ENCODE measurements at places on chromosomes 2 and 18.

- no peak for DNase-seq
Observed at GRCh38 chr2:205011031-205011430, 465.8 kb downstream of the PARD3B start.

GRCh38 chr18:48815179-48815515 lies 135.6 kb downstream of the SMAD7 start:
- no peak for DNase-seq

GRCh38 chr18:25141399-25141798 lies 210.6 kb downstream of the ZNF521 start:
- no peak for DNase-seq

DNA sequence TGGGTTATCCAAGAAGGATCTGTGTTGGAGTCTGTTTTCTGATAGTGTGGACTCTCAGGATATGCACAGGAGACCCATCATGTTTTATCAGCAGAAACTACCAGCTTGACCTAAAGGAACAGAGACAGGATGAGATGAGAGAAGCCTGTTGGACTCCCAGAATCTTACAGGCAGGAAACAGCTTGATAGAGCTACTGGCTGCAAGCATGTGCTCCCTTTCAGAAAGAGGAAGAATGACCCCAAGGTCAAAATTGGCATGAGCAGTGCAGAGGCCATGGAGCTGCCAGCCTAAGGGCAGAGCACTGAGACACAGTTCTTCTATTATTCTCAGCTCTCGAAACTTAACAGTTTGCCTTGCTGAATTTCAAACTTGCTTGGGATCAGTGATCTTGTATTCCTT lies 135.2 kb upstream of the NFATC1 start:
- no peak for DNase-seq

- no peak for DNase-seq
Observed at GRCh38 chr2:176187899-176188773, at the start of gene HOXD1. Gene HOXD1, plus strand, starts transcription at chr2:176188668. Its CDS starts 134 bp downstream, at chr2:176188802.

DNA sequence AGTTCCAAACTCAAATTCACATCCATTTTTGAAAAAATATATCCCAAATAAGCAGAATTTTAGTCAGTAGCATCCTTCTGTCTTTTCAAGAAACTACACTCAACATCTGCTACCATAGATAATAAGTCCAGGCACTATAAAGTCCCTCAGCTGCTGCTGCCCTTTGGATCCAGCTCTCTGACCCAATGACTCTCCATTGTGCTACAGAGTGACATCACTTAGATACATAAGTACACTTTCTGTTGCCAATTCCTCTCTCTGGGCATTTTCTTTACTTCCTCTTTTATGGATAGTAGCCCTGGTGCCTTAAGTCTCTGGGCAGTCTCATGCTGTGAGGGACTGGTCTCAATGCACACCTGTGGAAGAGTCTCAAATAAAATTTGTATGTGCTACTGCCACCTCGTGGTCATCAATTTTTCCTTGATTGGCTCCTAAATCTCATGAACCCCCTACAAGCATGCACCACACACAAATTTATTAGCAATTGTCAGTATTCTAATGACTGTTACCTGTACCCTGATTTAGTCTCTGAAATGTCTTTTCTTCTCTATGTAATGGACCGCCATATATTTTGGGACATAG lies 219.2 kb downstream of the LRP1B start:
- DNase-seq = no peak

GRCh38 chr18:10377956-10378355 lies 76.5 kb upstream of the APCDD1 start:
- no peak for DNase-seq

- DNase-seq = no peak
Observed at GRCh38 chr2:73821227-73821626, 7.5 kb upstream of the STAMBP start.

DNA sequence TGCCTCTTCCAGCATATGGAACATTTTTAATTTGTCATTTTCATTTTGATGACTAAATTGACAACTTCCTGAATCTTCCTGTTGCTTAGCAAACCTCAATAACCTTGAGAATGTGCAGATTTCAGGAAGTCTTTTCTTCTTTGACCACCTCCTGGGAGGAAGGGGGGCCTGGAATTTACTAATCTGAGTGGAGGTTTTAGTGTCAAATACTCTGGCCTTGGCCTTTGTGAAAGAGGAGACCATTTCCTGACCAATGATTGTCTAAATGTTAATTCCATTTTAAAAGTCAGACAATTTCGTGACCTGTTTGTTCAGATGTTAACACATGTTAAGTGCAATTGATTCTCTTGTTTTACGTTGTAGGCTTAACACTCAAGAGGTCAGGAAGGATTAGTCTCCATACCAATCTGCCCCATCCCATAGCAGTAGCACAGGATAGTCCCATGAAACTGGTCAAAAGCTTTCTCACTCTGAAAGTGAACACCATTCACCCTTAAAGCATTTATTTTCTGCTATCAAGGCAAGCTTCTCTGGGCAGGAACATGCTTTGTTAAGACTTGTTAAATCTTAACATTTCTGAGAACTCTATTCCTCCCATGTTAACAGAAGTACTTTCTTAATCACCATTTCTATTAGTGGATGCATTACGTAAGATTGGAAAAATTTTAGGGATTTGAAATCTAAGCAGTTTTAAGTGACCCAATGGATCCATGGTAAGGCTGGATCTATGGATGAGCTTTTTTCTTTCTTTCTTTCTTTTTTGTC lies 219.6 kb downstream of the RND3 start:
- no peak for DNase-seq

DNA sequence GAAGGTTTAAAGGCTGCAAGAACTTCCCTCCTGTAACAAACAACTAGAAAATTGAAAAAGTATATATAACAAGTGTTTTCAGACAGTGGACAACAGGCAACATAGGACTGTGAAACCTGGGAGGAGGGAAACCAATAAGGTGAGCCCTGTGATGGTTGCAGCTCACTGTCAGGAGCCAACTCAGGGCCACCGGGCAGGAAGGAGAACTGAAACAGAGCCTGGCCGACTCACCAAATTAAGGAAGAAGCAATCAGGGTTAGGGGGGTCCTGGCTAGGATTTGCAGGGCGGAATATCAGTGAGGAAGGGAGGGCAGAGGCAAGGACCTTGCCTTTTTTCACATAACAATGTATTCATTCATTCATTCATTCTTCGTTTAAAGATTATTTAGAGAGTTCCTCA lies 21.8 kb upstream of the CNRIP1 start:
- no peak for DNase-seq

- DNase-seq = no peak
Observed at GRCh38 chr18:12458771-12459170, 51.0 kb downstream of the PRELID3A start.

DNA sequence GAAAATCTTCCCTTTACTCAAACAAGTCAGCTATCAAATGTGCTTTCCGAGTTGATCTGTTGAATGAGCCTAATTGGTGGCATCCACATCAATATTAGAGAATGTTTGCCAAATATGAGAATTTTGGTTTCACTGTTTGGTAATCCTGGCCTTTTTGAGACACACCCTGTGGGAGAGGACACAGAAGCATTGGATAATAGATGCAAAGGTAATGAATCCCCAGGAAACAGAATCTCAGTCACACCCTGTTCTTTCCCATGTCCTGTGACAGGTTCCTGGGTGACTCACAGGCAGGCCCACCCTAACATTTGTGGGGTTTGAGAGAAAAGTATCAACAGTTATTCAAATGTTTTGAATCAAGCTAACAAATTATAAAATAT lies 99.8 kb upstream of the PELI1 start:
- no peak for DNase-seq

- DNase-seq = no peak
Observed at GRCh38 chr2:150873396-150873772, 385.9 kb upstream of the RND3 start.

DNA sequence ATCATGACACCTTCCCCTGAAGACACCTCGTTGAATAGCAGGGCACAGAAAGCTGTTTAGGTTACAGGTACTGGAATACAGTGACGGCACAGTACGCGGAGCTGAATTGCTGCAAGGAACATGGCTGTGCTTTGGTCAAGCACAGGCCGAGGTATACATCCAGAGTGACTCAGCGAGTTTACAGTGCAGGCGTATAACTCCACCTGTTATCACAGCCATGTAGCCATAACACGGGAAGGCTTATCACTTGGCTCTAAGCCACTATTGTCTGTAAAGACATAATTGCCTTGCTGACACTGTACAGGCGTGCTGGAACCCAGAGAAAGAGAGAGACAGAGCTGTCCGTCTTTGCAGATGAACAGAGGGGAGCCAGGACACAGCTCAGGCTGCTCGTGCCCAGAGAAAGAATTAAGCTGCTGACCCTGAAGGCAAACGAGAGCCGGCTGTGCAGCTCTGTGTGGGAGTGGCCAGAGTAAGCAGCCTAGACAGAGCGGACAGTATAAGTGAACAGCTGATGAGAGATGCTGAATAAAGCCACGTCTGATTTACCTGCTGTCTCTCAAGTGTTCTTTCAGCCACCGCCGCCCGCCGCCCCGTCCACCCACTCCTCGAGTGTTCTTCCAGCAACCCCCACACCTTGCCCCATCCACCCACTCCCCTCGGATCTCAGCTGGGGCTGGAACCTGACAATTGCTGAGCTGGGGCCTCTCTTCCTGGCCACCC lies 87.3 kb upstream of the PPP1CB start:
- DNase-seq = no peak

DNA sequence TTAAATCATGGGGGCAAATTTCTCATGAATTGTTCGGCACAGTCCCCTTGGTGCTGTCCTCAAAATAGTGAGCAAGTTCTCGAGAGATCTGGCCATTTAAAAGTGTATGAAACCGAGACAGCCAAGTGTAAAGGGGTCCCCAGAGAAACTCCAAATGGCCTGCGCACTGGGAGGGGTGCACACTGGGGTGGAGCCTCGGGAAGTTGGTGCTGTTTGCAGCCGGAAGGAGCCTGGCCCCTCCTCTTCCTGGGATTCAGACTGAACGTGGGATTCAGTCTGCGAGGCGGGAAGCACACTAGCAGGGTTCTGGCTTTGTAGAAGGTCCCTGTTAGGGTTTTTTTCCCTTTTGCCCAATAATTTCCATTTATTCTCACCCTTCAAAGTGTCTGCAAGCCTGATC lies 48.8 kb downstream of the RABL2A start:
- no peak for DNase-seq

GRCh38 chr2:127355407-127356008 lies 32.3 kb downstream of the MAP3K2 start:
- DNase-seq = peak; percentile 25

DNA sequence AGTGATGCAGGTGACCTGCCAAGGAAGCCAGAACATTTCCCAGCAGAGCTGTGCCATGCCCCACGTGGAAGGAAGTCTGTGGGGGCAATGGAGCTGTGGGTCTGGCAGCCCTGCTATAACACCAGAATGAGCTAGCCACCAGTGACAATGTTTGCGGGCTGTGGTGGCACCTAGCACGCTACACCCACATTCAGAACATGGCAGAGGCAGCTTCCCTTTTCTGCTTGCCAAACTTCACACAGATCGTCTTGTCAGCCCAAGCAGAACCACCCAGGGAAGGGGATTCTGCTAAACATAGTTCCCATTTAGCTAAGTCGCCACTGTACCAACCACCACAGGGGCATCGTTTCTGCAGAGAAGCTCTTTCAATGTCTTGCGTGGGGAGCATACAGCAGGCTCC lies 27.0 kb upstream of the CCDC93 start:
- DNase-seq = no peak

GRCh38 chr18:74274700-74275099 lies 17.1 kb downstream of the CYB5A start:
- no peak for DNase-seq

Measured in activated T-cell treated with anti-CD3 and anti-CD28 coated beads for 4 hours (primary cell).